ENCODE measurements at places on chromosomes 2 and 18. TPM values are rescaled to one million over a fixed set of nuclear protein-coding genes. Genes with fewer than 3 reads are reported as not detected.
A peak's percentile ranks its signal among the peaks of the same experiment; 100 is the strongest.

- DNase-seq, result peak; percentile 41
Measured at GRCh38 chr2:60515721-60516226, 37.7 kb downstream of the BCL11A start.

DNA sequence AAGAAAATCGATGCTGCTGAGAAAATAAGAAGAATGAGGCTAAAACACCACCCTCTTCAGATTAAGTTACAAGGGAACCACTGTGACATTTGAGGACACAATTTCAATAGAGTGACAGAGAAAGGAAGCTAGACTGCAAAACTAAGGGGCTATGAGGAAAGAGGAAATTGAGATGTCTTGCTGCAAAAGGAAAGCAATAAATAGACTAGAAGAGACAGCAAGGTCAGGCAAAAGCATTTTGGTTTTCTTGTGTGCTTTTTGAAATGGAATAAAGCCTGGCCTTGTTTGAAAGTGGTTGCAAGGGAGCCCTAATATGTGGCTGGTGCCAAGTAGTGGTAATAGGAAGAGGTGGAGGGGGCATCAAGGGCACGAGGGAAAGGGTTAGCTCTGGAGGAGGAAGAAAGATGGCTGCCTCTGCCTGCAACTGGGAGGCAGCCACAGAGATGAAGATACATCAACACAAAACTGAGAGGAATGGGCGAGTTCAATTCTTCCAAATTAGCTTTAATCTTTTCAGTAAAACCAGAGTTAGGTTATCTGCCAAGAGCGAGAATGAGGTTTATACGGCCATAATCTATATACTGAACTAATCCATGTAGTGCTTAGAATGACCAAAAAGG, 1.2 kb upstream of the MRO start:
- no peak for DNase-seq

DNA sequence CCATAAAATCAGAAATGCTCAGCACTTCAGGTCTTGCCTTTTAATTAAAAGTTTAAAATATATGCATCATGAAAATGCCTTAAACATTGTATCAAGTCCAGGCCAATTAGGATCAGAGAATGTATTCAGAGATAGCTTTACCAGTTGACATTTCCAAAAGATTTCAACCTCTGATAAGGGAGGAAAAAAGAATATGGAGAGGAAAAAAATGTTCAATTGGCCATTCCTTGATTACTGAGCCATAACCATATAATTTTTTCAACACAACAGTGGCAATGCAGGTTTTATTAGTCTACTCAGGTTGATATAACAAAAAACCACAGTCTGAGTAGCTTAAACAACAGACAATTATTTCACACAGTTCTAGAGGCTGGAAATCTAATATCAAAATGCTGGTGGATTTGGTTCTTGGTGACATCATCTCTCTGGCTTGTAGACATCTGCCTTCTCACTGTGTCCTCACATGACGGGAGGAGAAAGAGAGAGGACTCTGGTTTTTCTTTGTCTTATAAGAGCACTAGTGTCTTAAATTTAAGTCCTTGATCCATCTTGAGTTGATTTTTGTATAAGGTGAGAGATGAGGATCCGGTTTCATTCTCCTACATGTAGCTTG, 111.9 kb downstream of the IRS1 start:
- no peak for DNase-seq

GRCh38 chr2:219987830-219988229, 360.4 kb downstream of the SLC4A3 start:
- peak; percentile 71 for DNase-seq

- no peak for DNase-seq
Measured at GRCh38 chr2:100235098-100235497, 87.2 kb downstream of the LONRF2 start.

GRCh38 chr18:64803471-64803870, 654.6 kb upstream of the LINC00305 start:
- DNase-seq, result no peak

SP140 gene
- total RNA-seq, result not detected

GRCh38 chr2:20454036-20454981, 7.4 kb downstream of the RHOB start:
- DNase-seq, result no peak

ALPG gene
- not detected for total RNA-seq

METAP1D gene
- total RNA-seq, result 9.3 TPM

DNA sequence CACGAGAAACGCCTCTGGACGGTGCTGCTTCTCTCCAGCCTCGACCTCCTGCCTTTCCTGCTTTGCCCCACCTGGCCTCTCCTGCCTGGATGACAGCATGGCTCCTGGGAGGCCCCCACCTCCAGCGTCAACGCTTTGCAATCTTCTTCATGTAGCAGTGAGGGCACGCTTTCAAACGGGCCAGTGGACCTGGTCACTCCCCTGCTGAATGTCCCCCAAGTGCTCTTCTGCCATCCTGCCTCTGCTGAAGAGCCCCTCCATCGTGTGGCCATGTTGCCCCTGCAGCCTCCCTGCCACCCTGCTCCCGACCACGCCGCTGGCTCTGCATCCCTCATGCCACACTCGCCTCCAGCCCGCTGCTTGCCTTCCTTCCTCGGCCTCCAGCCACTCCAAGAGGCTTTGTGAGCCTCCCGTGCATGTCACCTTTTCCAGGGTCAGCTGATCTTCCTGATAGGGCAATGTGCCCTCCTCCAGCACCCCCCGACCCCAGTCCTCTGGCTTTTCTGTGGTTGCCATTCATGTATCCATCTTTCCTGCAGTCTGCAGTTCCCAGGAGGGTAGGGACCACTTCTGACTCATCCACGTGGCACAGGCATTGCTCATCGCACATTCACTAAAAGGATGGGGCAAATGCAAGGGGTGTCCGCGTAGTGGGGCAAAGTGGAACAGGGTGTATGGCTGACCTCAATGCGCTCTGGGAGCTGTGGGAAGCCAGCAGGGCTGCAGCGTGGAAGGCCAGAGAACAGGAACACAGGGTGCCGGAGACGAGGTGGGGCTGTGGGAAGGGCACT, 268.8 kb downstream of the TWIST2 start:
- peak; percentile 29 for DNase-seq

NDC80 gene
- total RNA-seq, result 29.6 TPM

GRP gene
- total RNA-seq, result not detected

- no peak for DNase-seq
Measured at GRCh38 chr18:13565228-13565627, 161.1 kb downstream of the FAM210A start.

FOXD4L1 gene
- total RNA-seq, result 0.63 TPM

GRCh38 chr2:201358684-201359083, 1.5 kb upstream of the FLACC1 start:
- DNase-seq, result peak; percentile 92

DUSP19 gene
- total RNA-seq, result 1.0 TPM

PID1 gene
- 211 TPM for total RNA-seq

- DNase-seq, result no peak
Measured at GRCh38 chr2:68835621-68836020, 35.6 kb downstream of the BMP10 start.

PPP1R1C gene
- total RNA-seq, result not detected

DNA sequence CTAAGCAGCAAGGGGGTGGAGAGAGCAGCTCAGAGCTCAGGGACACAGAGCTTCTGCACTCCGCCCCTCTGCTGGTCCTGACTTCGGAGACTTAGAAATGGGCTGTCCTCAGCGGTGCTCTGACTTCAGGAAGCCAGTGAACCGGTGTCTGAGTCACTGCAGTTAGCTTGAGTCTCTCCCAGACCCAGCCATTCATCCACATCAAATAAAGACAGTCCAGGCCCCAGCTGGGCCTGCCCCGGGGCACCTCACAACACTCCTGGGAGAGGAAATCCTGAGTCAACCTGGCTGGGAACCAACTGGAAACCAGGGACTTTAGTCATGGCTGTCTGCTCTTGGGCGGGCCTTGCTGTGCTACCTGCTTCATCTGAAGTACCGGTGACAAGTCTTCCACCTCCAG, 5.4 kb upstream of the ITGB6 start:
- peak; percentile 100 for DNase-seq

IGFBP5 gene
- total RNA-seq, result not detected
